AG20443 (cell line): ENCODE measurements at places on chromosomes 11 and 22.

GRCh38 chr11:1299621-1300020 is 9.8 kb downstream of the TOLLIP start:
- no peak for DNase-seq

DNA sequence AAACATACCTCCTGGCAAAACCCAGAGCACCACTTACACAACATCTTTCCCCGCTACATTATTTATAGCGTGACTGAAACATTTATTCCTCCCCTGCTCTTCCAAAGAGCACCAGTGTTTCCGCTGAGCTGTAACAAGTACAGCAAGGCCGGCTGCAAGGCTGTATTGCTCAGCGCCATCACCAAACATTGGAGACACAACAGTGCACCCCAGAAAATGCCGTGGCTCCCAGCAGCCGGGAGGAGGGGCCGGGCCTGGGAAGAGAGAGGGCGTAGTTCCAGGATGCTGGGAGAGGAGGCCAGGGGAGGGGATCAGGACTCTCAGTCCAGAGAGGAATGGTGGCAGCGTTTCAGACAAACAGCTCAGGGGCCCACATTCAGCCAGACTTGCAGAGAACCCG is 133.2 kb downstream of the DSCAML1 start:
- DNase-seq, result no peak

GRCh38 chr11:50070389-50070788 is 37.7 kb downstream of the OR4C45 start:
- DNase-seq, result no peak

- no peak for DNase-seq
These were observed 65.7 kb upstream of the NUP50 start for GRCh38 chr22:45098056-45098455.

DNA sequence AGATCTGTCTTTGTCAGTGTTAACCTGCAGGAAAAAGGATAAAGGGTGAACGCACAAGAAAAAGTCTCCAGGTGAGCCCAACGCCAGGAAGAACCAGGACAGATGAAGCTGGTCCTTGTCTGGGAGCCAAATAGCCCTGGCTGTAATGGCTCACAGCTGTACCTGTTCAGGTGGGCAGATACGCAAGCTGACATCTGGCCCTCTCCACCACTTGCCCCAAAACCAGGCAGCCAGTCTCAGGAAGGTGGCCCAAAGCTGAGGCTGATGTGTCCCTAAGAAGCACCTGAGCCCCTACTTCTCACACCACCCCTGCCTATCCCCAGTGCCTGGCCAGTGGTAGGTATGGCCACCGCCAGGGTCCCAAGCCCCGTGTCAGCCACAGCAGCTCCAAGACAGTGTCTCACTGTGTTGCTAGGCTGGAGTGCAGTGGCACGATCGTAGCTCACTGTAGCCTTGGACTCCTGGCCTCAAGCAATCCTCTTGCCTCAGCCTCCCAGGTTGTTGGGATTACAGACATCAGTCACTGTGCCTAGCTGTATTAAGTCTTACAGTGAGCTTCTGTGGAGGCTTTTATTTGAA is 14.8 kb downstream of the TOP3B start:
- DNase-seq, result no peak
